Kidney tubule cell (primary cell): ENCODE measurements at places on chromosomes 3 and 15.
A peak's percentile ranks its signal among the peaks of the same experiment; 100 is the strongest.

DNA sequence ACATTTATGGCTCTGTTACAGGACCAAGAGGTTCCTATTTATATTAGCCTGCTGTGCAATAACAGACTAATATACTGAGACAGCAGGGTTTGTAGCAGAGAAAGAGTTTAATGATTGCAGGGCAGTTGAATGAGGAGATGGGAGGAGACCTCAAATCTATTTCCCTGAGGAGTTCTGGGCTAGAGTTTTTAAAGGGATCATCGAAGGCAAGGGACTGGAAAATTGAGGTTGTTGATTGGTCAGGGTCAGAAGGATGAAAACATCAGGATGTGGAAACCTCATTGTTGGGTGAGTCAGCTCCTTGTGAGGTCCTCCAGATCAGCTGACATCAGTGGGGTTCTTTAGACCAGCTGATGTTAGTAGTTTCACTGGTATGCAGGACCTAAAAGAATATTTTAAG is 60.6 kb upstream of the GOLGA8B start:
- peak; percentile 83 for DNase-seq

DNA sequence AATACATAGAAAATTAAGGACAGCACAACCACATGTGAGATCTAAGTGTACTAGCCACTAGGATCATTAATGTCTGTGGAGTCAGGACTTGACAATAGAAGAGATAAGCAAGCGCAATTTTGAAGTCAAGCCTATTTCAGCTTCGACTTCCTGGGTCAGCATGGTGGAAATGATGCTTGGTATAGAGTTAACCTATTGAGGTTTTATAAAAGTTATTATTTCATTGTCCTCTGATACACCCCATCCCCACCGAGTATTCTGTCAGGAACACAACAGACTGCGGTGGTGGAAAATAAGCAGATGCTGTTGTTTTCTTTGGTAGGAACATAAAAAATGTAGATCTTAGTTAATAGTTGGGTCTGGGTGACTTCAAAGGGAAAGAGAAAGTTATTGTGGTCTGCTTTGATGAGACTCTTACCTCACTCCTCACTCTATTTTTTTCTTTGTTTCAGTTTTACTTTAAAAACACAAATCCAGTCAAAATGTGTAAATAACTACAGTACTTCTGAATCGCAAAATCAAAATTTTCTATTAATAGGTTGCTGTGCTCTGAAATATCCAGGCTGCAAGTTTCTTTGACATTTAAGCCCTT is 82.1 kb downstream of the IL5RA start:
- no peak for DNase-seq

- peak; percentile 86 for DNase-seq
Observed at GRCh38 chr3:64266065-64266931, 41.0 kb upstream of the PRICKLE2 start.

GRCh38 chr3:125961289-125961589 is 7.7 kb upstream of the ROPN1B start:
- no peak for DNase-seq

- no peak for DNase-seq
Observed at GRCh38 chr15:62785881-62786828, 256.4 kb upstream of the TPM1 start.

DNA sequence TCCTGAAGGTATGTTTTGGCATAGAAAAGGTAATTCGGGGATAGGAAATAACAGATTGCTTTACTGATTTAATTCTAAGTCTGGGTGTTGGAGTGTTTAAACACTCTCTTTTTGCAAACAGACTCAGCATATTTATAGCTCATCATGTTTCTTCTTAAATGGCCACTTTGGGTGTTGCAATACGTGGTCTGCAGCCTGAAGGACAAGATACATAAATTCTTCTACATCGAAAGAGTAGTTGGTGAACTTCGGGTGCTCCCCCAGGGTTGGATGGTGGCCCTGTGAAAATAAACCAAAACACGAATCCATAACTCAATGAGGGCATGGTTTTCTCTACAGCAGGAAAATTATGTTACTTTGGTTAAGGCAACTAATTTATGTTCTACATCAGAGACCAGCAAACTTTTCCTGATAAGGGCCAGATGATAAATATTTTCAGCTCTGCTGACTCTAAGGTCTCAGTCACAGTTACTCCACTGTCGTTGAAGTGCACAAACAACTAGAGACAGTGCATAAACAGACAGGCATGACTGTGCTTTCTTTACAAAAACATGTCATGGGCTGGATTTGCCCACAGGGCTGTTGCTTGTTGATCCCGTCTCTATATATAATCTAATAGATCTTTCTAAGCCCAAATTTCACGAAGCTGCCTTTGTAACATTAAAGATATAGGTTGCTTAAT is 35.9 kb downstream of the EOGT start:
- no peak for DNase-seq

GRCh38 chr3:10702961-10703740 is 112.9 kb upstream of the SLC6A11 start:
- peak; percentile 10 for DNase-seq

GRCh38 chr3:12608376-12608775 is 51.5 kb downstream of the MKRN2 start:
- no peak for DNase-seq

DNA sequence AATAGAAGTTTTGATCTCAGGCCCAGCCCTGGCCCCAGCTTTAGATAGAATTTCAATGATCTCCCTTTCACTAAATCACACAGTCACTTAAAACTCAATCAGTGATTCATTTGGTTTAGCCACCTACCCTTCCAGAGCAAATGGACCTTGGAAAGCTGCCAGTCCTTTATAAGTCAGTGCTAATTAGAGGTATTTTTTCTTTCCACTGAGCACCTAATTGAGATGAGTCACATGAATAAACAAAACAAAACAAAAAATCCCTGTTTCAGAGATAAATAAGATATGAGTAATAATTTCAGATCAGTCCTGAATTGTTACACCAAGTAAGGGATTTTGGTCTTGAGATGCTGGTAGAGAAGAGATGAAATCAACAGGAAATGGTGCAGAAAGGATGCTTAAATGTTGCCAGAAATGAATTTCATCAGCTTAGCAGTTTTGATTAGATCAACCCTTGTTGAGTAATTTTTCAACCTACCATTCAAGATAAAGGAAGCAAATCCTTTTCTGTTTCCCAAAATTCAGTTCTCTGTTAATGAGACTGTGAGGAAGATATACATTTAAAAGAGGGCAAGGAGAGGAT is 352.0 kb upstream of the COL8A1 start:
- DNase-seq = peak; percentile 23

DNA sequence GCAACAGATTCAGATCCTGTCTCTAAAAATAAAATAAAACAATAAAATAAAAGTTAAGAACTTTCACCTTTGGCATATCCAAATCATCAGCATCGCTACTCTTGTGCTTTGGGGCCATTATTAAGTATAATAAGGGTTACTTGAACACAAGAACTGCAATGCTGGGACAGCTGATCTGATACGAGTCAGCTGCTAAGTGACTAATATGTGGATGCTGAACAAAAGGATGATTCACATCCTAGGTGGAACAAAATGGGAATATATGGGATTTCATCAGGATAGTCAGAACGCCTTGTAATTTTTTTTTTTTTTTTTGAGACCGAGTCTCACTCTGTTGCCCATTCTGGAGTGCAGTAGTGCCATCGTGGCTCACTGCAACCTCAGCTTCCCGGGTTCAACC is 29.7 kb downstream of the BUB1B start:
- DNase-seq = peak; percentile 78

GRCh38 chr15:63358241-63359029 is 23.2 kb downstream of the CA12 start:
- DNase-seq = no peak

GRCh38 chr3:3648988-3649679 is 150.1 kb upstream of the LRRN1 start:
- DNase-seq = peak; percentile 54

- peak; percentile 64 for DNase-seq
Observed at GRCh38 chr15:96321639-96322535, 8.6 kb upstream of the NR2F2 start.

GRCh38 chr3:106213954-106214353 is 345.1 kb upstream of the CBLB start:
- DNase-seq = no peak

DNA sequence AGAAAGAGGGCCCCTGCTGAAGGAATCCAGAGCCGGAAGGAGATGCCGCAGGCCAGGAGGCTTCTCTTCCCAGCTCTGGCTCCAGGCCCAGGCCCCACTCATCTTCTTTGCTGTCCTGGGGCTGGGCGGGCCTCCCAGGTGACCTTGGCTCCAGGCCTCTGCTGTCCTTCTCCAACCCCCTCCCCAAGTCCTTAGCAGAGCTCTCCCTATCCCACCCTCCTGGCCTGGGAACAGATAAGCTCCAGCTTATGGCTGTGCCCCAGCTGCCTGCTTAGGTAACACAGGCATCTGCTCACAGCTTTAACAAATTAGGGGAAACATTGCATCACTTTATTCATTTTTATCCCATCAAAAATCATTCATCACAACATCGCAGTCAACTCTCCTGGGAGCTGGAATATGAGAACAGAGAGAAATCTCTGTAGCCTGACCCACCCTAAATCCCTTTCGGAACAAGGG is 86.9 kb downstream of the SEMA5B start:
- no peak for DNase-seq

GRCh38 chr3:57444469-57444868 is 99.7 kb downstream of the DNAH12 start:
- DNase-seq = no peak

DNA sequence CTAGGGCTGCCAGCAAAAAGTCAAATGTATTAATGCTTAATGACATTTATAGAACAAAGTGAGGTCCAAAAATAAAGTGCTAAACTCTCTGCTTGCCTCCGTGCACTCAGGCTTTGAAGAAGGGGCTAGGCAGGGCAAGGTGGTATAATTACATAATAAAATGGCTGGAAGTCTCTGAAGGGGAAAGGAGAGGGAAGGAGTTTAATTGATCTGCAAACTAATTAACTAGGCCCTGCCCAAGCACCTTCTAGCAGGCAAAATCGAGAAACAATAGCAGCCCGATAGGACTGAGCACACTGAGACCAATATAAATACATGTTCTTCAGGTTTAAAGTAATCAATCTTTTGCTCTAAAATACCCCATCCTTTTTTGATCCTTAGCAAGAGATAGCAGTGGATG is 13.0 kb downstream of the DIS3L start:
- DNase-seq = no peak

DNA sequence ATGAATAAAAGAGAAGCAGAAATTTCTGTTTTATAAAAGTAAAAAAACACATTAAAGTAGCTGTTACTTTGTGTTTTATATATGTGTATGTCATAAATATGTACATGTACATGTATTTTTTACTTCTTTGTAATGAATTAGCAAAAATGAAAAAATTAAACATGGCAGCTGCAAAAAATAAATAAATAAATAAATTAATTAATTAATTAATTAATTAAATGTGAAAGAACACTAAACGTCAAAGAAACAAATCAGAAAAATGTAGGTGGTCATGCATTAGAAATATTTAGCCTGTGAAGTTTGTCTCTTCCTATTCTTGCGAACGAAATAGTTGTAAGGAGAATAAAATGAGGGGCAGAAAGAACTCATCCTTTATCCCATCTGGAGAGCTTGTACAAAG is 357.0 kb downstream of the ZIC4 start:
- DNase-seq = no peak

DNA sequence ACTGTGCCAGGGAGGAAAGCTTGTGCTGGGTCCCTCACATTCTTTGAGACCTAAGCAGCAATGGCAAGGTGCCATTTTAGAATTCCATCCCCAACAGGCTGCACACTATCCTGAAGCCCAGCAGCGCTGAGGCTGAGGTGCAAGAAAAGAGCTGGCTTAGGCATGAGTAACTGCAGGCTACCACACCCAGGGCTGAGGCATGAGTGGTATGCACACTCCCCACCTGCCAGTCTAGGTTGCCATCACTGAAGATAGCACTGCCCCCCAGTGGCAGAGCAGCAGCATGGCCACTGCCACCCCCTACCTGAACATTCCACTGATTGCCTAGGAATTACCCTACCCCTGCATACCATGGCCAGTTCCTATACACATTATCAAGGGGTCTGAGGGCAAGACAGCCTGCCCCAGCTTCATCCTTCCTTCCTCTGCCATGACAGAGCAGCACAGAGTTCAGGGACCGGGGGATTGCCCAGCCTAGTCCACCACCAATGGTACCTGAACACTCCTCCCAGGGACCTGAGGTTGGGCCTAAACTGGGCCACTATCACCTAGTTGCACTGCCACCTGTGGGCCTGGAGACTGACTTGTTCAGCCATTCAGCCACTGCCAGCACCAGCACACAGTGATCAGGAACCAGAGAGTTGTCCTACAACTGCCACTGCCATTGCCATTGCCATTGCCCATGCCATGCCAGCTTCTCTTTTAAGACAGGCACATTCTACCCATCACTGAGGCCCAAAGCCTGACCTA is 129.8 kb downstream of the SATB1 start:
- peak; percentile 92 for DNase-seq

DNA sequence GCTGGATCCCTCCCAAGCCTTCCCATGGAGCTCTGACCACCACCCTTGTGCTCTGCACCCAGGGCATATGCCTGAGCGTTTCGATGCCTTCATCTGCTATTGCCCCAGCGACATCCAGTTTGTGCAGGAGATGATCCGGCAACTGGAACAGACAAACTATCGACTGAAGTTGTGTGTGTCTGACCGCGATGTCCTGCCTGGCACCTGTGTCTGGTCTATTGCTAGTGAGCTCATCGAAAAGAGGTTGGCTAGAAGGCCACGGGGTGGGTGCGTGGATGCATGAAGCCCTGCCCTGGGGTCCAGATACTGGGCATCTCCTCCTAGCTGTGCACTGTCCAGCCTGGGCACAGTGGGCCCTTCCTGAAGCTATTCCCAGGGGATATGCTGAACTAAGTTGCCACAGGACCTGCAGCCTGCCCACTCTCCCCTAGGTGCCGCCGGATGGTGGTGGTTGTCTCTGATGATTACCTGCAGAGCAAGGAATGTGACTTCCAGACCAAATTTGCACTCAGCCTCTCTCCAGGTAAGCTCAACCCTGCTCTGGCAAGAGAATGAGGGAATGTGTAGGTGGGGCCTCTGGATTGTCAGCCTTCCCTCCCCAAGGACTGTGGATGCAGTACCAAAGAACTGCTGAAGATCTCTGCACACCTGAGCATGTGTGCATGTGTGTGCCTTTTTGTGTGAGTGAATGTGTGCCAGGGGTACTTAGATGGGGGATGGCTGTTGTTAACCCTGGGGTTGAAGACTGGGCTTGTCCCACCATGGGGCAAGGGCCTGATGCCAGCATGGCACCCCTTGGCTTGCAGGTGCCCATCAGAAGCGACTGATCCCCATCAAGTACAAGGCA is 2.1 kb downstream of the MYD88 start:
- peak; percentile 23 for DNase-seq

- DNase-seq = no peak
Observed at GRCh38 chr15:96177279-96177678, 153.2 kb upstream of the NR2F2 start.

- no peak for DNase-seq
Observed at GRCh38 chr3:52912885-52913731, 15.8 kb upstream of the STIMATE start.

GRCh38 chr3:146557745-146558144 is 13.3 kb upstream of the PLSCR1 start:
- DNase-seq = no peak

- peak; percentile 47 for DNase-seq
Observed at GRCh38 chr3:79032686-79033318, 735.0 kb downstream of the ROBO1 start.

GRCh38 chr15:33458421-33458820 is 147.7 kb downstream of the RYR3 start:
- DNase-seq = peak; percentile 89

- no peak for DNase-seq
Observed at GRCh38 chr3:160139291-160139690, 85.9 kb upstream of the C3orf80 start.
